ENCODE measurements at places on chromosomes 16 and 17.

DNA sequence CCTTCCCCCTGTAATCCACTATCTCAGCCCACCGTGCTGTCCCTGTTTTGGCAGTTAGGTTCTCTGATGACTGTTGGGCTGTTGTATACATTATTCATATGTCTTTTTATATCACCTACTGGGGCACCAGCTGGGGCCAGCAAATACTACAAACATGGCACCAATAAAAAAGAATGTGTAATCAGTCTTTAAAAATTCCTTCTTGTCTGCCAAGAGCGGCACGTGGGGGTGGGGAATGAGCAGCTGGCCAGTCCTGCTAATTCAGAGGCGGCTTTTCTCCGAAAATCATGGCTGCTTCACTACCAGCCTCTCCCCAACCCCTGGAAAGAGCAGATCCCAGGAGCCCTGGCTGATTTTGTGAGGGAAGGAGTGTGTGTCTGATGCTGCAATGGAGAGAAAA is 77.7 kb upstream of the EEF2KMT start:
- DNase-seq = no peak

DNA sequence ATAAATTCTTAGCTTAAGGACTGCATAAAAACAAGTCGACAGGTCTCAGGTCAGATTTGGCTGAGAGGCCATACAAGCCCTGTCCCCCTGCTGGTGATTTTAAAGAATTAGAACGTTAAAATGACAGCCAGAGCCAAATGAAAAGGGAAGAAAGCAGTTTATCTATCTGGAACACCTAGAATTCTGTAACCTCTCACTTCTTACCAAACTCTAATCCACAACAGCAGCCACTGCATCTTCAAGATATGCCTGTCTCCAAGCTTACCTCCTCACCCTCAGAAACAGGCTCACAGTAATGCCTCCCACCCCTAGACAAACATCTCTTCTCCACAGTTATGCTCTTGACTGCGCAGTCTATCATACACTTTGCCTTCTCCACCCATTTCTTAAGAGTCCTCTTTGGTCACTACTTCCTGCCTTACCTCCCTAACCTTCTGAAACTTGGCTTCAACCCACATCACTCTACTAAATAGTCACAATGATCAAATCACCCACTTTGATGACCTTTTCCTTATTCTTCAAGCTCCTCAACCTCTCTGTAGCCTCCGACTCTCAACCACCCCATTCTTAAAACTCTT is 14.2 kb downstream of the ANKFY1 start:
- no peak for DNase-seq

DNA sequence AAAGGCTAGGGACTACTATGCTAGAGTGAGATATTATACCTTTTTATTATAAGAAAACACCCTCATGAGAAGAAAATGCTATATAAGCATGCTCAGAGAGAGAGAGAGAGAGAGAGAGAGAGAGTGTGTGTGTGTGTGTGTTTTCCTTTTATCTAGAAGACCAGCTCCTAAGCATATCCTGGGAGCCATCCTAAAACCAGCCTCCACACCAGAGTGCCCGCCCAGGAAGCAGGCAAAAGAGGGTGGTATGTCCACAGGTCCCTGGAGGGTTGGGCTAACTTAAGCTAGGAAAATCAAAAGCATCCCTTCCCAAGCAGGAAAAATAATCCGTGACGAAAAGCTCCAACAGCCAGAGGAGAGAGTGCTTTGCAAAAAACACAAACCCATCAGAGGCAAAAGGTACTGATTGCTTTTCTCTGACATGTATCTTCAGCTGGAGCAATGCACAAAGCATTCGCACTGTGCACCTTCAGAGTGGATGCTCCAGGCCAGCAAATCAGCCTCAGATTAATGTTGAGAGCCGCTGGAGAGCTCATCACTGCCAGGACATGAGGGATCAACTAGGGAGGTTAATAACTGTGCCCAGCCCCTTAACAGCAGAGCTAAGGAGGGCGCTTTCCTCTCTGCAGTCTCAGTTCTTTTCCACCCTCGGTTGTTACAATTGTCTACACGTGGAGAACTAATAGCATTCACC is 125.1 kb downstream of the SLC39A11 start:
- DNase-seq = no peak

DNA sequence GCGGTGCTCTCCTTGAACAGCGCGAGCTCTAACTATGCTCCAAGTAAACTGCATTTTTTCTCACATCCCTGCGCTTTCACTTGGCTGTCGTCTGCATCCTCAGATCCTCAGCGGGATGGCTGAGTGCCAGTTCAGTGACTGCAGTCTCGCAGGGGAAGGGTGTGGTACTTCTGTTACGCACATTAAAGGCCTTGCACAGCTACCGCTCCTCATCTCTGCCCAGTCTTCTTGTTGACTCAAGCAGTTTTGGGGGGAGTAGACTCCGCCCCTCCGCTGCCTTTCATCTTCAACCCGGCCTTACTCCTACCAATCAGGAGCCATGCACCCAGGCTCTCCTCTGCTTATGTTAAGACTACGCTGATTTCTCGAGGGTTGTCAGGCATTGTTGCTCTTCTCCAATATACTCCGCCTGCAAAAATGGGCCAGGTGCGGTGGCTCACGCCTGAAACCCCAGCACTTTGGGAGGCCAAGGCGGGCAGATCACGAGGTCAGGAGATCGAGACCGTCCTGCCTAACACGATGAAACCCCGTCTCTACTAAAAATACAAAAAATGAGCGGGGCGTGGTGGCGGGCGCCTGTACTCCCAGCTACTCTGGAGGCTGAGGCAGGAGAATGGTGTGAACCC is 10.0 kb downstream of the ATP5PD start:
- no peak for DNase-seq

DNA sequence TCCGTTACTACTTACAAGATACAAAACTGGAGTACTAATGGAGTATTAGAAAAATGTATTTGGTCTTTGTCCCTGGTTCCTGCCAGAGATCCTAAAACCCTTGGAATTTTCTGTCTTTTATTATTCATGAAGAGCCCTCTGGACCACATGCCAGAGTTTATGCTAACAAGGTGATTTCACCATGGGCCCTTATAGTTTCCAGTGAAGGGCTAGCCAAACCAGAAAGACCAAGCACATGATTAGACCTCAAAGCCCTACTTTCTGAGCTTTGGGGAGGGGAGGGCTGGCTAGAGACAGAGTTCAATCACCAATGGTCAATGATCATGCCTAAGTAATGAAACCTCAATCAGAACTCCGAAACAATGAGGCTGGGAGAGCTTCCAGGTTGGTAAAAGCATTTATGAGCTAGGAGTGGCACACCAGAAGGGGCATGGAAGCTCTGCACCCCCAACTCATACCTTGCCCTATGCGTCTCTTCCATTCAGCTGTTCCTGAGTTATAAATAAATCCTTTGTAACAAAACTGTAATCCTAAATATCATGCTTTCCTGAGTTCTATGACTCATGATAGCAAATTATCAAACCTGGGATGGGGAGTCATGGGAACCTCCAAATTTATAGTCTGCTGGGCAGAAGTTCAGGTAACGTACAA is 10.4 kb downstream of the DCUN1D3 start:
- DNase-seq = no peak

DNA sequence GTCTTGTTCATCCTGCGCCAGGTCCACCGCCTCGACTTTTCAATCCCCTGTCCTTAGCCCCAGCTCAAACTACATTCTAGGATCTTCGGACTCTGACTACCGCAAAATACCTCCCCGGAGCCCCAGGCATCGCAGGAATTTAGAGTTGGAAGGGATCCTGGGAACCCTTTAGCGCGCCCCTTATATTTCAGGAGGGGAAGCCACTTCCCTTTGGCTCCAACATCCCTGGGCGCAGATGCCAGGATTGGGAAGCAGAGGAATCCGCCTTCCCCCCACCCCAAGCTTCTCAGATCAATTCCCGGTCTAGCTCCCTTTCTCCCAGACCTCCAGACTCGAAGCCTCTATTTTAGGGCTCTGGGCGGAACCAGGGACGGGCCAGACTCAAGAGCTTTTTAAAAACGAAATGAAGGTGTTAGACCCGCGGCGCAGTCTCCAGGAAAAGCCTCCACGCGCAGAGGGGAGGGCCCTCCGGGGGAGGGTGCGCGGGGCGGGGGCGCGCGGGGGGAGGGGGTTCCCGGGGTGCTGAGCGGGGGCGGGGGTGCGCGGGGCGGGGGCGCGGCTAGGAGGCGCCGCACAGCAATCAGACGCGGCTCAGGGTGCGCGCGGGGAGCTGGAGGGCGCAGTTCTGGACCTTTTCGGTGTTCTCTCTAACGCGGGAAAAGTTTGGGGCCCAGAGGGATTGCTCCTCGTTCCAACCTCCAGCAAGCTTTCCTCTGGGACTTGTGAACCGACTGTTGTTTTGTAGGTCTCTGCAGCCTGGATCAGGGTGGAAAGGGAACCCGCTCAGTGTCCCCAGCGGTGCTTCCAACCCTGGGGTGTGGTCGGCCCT is 1.6 kb downstream of the AHSP start:
- no peak for DNase-seq

- DNase-seq = no peak
Observed at GRCh38 chr17:11511696-11512095, 86.6 kb upstream of the DNAH9 start.

DNA sequence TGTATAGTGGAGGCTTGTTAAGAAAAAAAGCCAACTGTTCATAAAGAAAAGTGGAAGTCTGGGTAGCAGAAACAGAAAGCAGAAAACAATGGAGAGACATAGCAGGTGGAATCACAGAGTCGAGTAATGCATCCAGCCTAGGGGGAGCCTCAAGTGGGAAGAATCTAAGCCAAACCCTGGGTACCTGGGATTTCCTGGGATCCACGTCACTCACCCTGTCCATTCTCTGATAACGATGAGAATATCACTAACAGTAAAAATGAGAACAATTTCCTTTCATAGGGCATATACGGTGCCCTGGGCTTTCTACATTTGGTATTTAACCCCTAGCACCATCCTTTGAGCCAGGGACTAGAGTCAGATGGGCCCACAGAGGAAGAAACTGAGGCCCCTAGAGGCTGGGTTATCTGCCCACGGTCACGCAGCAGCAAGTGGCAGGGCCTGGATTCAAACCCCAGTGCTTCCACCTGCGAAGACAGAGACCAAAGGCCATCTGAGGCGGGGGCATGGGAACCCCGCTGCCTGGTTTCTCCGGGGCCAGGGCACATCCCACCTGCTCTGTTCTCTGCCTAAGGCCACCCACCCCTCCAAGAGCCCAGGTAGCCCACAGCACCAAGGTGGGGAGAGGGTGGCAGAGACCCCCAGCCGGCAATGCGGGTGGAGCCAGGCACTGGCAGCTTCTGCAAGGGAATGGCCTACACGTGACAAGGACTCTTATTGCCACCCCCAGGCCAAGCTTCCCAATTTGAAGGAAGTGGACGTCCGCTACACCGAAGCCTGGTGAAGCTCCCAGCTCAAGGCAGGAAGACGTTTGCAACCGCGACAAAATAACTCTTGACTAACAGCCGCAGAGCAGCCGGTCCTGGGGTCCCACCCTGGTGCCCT is 69.8 kb upstream of the PLCG2 start:
- DNase-seq = no peak

DNA sequence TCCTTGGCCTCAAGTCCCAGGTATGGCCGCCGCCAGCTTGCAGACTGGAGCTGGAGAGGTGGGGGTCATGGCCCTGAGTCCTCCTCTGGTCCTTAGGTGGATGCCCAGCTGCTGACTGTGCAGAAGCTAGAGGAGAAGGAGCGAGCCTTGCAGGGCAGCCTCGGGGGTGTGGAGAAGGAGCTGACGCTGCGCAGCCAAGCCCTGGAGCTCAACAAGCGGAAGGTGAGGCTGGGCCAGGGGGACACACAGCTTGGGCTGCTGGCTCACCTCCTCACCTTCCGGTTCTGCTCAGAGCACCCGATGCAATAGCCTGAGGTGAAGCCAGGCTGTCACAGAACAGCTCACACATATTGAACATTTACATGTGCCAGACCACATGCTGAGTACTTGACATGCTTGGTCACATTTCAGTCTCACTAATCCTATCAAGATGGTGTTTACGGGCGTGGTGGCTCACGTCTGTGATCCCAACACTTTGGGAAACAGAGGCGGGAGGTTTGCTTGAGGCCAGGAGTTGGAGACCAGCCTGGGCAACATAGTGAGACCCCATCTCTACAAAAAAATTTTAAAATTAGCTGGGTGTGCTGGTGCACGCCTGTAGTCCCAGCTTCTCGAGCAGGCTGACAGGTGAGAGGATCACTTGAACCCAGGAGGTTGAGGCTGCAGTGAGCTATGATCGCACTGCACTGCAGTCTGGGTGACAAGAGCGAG is 7.4 kb downstream of the RNF40 start:
- DNase-seq = no peak

GRCh38 chr17:61361084-61361483 is 38.6 kb upstream of the TBX2 start:
- no peak for DNase-seq

- no peak for DNase-seq
Observed at GRCh38 chr16:6066652-6067051, 969.1 kb upstream of the EEF2KMT start.

DNA sequence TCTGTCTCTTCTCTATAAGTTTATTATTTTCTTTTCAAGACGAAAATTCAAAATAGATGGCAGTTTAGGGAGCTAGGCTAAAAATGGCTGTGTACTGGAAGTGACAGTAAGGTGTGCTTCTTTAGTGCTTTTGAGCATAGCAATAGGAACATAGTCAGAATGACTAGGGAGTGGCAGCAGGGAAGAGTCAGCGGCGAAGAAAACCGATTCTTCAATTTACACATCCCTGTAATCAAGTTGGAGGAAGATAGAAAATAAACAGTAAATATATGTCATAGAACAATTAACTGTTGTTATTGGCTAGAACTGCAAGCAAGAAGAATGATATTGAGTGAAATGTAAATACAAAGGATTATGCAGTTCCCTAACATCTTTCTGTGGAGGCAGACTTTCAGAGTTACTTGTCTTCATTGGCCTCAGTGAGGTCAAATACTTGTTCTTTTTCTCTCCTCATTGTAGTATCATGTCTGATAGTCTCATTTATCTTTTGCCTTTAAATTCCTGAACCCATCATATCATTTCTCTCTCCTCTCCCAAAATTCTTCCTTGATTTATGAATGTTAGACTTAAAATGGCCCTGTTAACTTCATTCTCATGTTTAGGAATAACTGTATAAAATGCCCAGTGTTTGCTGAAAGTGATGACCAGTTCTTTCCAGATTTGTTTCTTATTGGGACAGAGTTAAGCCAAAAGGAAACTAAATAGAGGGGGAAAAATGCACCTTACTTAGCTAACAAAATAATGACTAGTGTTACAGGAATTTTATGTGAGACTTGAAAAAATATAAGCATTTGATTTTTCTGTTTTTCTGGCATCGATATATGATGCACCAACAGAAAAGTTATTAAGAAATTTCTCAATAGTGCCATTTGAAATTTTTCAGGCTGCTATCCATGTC is 211.4 kb downstream of the BCAS3 start:
- DNase-seq = no peak

GRCh38 chr17:6388416-6388815 is 46.5 kb downstream of the AIPL1 start:
- DNase-seq = no peak

Measured in neural crest cell (in vitro differentiated cells).